AG20443 (cell line): ENCODE measurements at places on chromosomes 2 and 18.

DNA sequence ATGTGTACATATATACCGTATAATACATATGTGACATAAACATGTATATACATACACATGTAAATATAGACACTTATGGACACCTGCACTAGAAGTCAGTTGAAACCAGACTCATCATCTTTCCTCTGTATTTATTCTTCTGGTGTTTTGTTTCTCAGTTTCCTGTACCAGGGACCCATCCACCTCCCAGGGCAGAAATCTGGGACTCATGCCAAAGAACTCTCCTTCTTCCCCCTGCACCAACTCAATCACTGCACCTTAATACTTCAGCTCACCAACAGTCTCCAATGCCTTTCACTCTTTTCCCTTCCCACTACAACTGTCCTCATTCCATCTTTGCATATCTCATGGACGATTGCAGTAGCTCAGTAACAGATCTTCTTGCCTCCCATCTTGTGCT, 428.0 kb downstream of the FBXO15 start:
- DNase-seq, result no peak

DNA sequence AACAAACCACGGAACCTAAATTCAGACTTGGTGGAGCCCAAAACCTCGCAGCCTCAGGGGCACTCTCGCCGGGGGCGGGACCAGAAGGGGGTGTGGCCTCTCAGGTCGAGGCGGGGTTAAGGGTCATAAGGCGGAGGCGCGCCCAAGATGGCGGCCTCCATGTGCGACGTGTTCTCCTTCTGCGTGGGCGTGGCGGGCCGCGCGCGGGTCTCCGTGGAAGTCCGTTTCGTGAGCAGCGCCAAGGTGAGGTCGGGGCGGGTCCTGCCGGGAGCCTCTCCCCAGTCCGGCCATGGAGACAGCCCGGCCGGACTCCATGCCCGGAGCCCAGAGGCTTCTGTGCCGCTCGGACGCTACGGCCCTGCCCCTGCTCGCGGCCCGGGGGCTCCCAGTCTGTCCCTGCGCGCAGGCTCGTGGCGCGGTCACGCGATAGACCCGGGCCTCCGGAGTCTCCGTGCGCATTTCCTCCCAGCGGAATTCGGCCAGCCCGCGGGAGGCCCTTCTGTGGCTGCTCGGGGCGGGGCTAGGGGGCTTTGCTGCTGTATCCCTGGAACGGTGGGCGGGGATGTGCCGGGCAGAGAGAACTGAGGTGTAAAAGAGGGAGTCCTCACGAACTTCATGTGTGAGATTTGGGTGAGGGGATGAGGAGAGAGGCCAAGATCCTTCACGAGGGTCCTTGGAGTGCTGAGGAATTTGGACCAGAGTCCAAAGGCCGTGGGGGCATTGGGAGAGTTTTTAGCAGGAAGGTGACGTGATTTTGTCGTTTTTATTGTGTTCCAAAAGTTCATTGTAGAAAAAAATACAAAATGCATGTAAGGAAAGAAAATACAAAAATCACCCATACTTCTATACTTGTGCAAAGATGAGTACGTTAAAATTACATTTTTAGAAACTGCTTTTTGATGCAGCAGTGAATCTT, at the start of gene SMYD5:
TSS of gene SMYD5 (plus strand) at position 126 of the 916 bp plus-strand sequence. CDS start at position 148, 22 bp downstream.
- peak; percentile 94 for DNase-seq

- DNase-seq, result no peak
Measured at GRCh38 chr2:201883606-201884369, 77.5 kb downstream of the CDK15 start.

- DNase-seq, result no peak
Measured at GRCh38 chr2:227860221-227860641, 11.2 kb upstream of the DAW1 start.

- DNase-seq, result peak; percentile 27
Measured at GRCh38 chr2:171432969-171433762, 624 bp downstream of the METTL8 start.

DNA sequence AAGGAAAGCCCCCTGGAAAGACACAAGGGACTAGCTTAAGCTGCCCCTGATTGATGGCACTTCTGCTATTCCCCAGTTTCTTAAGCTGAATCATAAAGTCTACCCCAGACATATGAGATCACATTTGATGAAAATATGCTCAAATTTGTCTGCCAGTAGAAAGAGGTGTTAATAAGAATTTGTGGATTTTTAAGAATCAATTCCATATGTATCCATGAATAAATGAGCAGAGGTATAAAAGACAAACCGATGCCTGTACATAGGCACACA, 119.9 kb downstream of the CCBE1 start:
- no peak for DNase-seq

- no peak for DNase-seq
Measured at GRCh38 chr2:191666732-191667131, 11.2 kb upstream of the NABP1 start.

- DNase-seq, result peak; percentile 56
Measured at GRCh38 chr2:100257939-100258338, 64.4 kb downstream of the LONRF2 start.

- DNase-seq, result no peak
Measured at GRCh38 chr18:48915626-48916425, 34.9 kb downstream of the SMAD7 start.

DNA sequence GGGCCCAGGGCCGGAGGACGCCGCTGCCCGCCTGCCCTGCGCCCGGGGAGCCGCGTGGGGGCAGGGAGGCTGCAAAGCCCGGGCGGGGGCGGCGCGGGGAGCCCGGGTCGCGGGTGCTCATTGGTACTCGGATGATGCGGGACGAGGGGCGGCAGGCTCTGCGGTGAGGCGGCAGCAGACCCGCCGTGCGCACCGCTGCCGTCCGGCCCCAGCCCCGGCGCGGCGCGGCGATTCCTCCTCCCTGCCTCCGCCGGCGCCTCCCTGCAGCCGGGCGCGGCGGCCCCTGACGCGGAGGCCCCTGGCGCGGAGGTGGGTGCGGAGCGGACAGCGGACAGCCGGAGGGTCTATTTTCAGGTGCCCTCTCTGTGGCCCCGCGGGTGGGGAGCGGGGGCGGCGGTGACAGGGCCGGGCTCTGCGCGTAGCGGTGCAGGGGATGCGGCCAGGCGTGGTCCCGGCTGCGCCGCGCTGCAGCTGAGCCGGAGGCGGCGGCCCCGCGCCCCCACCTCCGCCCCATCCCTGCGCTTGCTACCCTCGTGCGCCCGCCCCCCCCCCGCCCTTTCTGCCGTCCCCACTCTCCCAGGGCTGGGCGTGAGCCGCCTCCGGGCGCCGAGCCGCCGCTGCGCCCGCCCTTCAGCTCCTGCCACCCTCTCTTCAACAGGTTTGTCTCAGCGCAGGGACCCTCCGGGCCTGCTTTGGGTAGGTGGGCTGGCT, 640 bp downstream of the SPTBN1 start:
- DNase-seq, result peak; percentile 74

GRCh38 chr2:104312684-104313083, 541.2 kb upstream of the POU3F3 start:
- no peak for DNase-seq

DNA sequence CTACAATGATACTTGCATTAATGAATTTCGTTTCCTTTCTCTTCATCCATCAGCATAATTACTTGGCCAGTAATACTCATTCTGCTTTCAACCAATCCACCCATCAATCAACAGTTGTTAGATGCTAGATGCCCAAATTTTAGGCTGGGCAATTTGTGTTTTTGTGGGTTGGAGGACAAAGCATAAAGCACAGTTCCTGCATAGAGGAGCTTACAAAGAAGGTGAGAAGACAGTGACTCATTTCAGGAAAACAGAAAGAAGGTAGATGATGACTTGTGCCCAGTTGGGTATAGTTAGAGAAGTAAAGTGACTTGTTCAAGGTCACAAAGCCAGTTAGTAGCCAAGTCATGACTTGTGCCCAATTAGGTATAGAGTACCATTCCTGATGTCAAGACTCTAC, 1186.8 kb upstream of the CELF4 start:
- DNase-seq, result no peak

DNA sequence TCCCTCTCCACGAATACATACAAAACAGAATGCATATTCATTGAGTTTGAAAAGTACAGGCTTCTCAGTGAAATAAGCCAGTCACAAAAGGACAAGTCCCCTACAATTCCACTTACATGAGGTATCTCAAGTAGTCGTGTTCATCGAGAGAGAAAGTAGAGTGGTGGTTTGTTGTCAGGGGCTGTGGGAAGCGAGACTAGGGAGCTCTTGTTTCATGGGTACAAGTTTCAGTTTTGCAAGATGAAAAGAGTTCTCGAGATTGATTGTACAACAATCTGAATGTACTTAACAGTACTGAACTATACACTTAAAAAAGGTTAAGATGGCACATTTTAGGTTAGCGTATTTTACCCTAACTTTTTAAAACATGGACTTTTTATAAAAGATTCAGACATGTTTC, 71.5 kb upstream of the TTC39C start:
- DNase-seq, result no peak
